ENCODE measurements at places on chromosomes 13 and 19. TPM values are rescaled to one million over a fixed set of nuclear protein-coding genes. Genes with fewer than 3 reads are reported as not detected.

DNA sequence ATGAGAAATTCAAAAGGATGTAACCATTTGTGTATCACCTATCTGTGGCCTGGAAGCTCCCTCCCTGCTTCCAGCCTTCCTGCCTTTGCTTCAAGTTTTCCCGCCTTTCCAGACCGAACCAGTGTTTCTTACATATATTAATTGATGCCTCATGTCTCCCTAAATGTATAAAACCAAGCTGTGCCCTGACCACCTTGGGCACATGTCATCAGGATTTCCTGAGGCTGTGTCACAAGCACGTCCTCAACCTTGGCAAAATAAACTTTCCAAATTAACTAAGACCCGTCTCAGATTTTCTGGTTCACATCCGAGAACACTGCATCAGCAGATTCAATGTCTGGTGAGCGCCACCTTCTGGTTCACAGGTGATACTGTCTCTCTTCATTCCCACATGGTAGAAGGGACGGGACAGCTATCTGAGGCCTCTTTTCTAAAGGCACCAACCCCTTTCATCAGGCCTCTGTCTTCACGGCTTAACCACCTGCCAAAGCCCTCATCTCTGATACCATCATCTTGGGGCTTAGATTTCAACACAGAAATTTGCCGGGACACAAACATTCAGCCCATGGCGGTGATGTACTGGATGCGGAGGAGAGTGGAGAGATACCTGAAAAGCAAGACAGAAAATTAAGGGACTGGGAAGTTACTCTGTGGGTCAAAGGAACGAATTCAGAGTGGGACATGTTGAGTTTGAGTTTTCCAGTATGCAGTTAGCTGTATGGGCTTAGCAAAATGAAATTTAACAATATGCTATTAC, 58.7 kb upstream of the PABPC3 start:
- peak; percentile 57 for DNase-seq
- H3K4me1 ChIP-seq = no peaks in the 10 kb centered on the region
- no peak overlapping the region for H3K4me3 ChIP-seq
- H3K36me3 ChIP-seq = no peaks in the 10 kb centered on the region

DNA sequence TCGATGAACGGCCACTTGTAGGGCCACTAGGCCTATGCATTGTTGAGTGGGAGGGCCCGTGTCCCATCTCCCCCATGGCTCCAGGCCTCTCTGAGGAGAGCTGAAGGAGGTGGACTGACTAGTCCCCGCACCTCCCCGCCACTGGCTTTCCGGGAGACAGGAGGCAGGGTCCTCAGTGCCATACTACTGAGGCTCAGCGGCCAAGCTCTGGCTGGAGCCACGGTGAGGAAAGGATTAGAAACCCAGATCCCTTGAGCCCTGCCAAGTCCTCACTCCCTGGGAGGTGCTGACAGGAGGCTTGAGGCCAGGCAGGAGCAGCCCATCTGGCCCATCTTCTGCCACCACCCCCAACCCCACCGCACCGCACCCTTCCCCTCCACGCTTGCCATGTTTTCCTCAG, 29.0 kb downstream of the CCDC8 start:
- peak; percentile 32 for DNase-seq
- no peaks in the 10 kb centered on the region for H3K27me3 ChIP-seq
- no peak overlapping the region for H3K27ac ChIP-seq
- H3K4me1 ChIP-seq = no peaks in the 10 kb centered on the region
- H3K36me3 ChIP-seq = peaks cover 11% of the 10 kb centered on the region
- H3K4me3 ChIP-seq = no peak overlapping the region

DNA sequence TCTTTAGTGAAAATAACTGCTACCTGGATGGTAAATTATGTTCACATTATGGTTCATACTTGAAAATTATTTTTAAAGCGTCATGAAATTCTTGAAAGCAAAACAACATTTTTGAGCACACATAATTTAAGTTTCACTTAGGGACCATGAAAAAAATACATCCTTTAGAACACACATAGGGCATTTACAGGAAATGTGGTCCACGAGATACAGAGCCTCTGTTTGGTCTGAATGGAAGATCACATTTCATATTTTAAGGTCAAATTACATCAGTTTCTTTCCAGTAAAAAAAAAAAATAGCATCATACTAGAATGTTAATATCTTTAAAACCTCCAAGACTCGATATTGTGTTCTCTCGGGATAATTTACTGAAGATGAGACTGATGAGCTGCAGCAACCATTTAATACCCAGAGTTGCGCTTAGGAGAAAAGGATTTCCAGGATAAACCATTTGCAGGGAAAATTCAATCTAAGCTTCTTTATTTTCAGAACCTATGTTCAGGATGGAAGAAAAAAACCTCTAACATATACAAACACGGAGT, 720.7 kb downstream of the DIAPH3 start:
- DNase-seq = no peak
- no peaks in the 10 kb centered on the region for H3K27me3 ChIP-seq
- H3K36me3 ChIP-seq = no peaks in the 10 kb centered on the region
- peaks cover 12% of the 10 kb centered on the region for H3K4me1 ChIP-seq
- H3K27ac ChIP-seq = no peak overlapping the region

Gene ZNF563
- total RNA-seq = 3.4 TPM

Measured in Caco-2 (cell line).